NCI-H446 treated with DMSO at 0.1 percent for 48 hours (cell line): ENCODE measurements at places on chromosomes 7 and 10.

GRCh38 chr7:29254591-29254990, 60.0 kb downstream of the CHN2 start:
- no peak for DNase-seq

DNA sequence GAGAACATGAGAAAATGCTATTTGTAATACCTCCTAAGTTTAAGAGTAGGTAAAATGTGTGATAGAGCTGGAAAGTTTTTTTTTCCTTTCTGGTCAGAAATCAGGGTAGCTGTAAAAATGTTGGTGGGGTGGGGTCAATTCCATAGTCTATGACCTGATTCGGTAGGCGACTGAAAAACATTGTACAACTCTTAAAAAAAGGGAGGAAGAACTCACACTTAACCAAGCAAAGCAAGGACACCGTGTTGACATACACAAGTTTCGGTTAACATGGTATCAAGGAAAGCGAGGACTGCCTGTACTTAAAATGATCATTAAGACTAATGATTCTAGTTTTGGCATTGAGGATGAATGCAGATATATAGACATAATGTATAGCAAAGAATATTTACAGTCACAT, 1.8 kb upstream of the ZEB1 start:
- DNase-seq, result no peak

- no peak for DNase-seq
Observed at GRCh38 chr10:132689721-132690360, 96.1 kb downstream of the NKX6-2 start.

- DNase-seq, result no peak
Observed at GRCh38 chr10:102175415-102175814, 23.2 kb downstream of the NOLC1 start.

- DNase-seq, result no peak
Observed at GRCh38 chr7:19061331-19061730, 56.1 kb downstream of the TWIST1 start.

DNA sequence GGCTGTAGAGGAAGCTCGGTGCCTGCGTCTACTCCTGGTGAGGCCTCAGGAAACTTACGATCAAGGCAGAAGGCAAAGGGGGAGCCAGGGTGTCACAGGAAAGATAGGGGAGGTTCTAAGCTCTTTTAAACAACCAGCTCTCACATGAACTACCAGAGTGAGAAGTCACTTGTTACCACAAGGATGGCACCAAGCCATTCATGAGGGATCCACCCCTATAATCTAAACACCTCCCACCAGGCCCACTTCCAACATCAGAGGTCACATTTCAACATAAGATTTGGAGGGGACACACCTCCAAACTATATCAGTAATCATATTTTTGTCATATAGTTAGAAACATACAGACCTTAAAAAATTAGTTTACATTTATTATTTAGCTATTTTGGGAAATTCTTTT, 9.4 kb downstream of the NOC3L start:
- no peak for DNase-seq

GRCh38 chr10:49080965-49081364, 34.4 kb downstream of the VSTM4 start:
- DNase-seq, result no peak

DNA sequence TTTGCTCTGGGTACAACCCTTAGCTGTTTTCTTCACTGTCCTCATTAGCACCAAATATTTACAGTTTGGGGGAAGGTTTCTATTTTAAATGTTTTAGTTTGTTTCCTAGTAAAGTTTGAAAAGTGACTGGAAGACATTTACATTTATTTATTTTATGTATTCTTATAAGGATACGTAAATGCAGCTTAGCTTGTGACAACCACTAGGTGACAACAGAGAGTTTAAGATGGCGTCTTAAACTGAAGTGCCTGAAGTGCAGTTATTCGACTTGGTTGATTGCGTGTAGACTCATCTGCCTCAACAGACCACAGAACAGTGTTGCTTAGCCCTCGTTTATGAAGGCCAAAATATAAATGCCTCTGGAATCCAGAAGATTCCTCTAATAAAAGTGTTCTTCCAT, 378.2 kb upstream of the MYO3A start:
- DNase-seq, result no peak
